ENCODE measurements at places on chromosomes 16 and 17. TPM values are rescaled to one million over a fixed set of nuclear protein-coding genes. Genes with fewer than 3 reads are reported as not detected.

The ADAM11 gene
- total RNA-seq, result 0.56 TPM

The HOXB5 gene
- total RNA-seq, result not detected

The CCDC200 gene
- not detected for total RNA-seq

The TMEM88 gene
- 5.3 TPM for total RNA-seq

The SLC25A39 gene
- 83.6 TPM for total RNA-seq

The MFAP4 gene
- 0.44 TPM for total RNA-seq

The SMPD3 gene
- 0.19 TPM for total RNA-seq

The KRT40 gene
- total RNA-seq, result not detected

The GUCY2D gene
- total RNA-seq, result 0.34 TPM

The TEKT5 gene
- total RNA-seq, result not detected

The KRTAP3-1 gene
- not detected for total RNA-seq

Data from activated T-cell treated with anti-CD3 and anti-CD28 coated beads, Interleukin-2, amount 50 U/mL, for 72 hours (primary cell).